ENCODE measurements at places on chromosomes 2 and 18. TPM values are rescaled to one million over a fixed set of nuclear protein-coding genes. Genes with fewer than 3 reads are reported as not detected.

Gene CACNB4
- polyA plus RNA-seq = 1.5 TPM

Gene GPR39
- 3.0 TPM for polyA plus RNA-seq

Gene ABCB11
- not detected for polyA plus RNA-seq

Gene ANKAR
- polyA plus RNA-seq = 2.1 TPM
